CD8-positive, alpha-beta memory T cell (primary cell): ENCODE measurements at places on chromosomes 16 and 17. TPM values are rescaled to one million over a fixed set of nuclear protein-coding genes. Genes with fewer than 3 reads are reported as not detected.

Gene THAP11
- total RNA-seq = 55.1 TPM

- no peak for DNase-seq
These were observed 12.8 kb downstream of the CYTH1 start for GRCh38 chr17:78769196-78769773.

- DNase-seq = no peak
These were observed 365.4 kb downstream of the XYLT1 start for GRCh38 chr16:17105239-17105797.

GRCh38 chr17:81908793-81909192 is 2.4 kb downstream of the PCYT2 start:
- DNase-seq = no peak

GRCh38 chr17:79941088-79942010 is 94.3 kb downstream of the TBC1D16 start:
- no peak for DNase-seq

DNA sequence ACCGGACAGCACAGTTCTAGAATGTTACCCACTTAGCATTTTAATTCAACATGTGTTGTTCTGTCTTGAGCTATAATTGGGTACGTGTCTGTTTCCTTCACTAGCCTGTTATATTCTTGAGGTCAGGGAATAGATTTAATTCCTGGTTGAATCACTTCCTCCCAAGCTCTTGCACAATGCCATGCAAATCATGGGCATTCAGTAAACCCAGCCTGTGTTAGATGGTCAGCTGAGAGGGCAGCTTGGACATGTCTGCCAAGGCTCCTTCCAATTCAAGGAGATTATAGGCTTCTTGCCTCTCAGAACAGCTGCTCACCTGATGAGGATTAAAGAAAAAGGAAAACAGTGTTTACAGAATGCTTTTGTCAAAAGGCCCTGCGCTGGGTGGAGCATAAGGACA is 12.6 kb downstream of the C1QTNF1 start:
- no peak for DNase-seq

Gene PPY
- not detected for total RNA-seq

Gene CRYBA1
- total RNA-seq = not detected

Gene MEIOC
- total RNA-seq = 0.16 TPM

DNA sequence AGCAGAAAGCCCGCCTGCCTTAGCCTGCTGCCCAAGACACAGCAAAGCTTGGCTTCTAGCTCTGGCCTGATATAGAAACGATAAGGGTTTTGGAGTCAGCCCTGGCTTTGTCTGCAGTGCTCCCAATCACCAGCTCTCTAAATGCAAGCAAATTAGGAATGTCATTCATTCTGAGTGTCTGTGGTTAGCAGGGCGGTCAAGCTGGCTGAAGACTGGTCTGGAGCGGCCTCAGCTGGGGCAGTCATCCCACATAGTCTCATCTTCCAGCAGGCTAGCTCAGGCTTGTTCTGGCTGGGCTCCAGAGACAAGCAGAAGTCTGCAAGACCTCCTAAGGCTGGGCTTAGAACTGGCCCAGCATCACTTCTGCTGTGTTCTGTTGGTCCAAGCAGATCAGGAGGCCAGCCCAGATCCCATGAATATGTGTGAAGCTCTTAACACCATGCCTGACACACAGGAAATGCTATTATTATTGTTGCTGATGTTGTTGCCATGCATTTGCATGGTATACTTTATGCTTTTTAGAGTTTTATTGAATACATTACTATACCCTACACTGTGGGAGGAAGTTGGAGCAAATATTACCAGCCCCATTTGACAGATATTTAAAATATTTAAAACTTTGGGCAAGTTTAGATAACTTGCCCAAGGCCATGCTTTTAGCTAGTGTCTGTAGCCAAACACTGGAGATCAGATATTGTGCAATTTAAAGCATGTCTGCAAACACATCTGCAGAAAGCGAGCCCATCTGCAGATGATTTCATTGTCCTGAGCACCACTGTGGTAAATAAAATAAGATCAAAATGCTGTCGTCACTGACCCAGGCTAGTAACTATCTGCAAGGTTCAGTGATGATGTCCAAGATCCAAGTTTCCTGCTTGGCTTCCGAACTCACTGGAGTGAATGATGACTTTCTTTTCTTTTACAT is 24.8 kb downstream of the TMC7 start:
- no peak for DNase-seq

Gene NEUROD2
- not detected for total RNA-seq

- DNase-seq = no peak
These were observed 567 bp downstream of the SOX9 start for GRCh38 chr17:72121164-72122009.

Gene SDR42E2
- total RNA-seq = 0.11 TPM

DNA sequence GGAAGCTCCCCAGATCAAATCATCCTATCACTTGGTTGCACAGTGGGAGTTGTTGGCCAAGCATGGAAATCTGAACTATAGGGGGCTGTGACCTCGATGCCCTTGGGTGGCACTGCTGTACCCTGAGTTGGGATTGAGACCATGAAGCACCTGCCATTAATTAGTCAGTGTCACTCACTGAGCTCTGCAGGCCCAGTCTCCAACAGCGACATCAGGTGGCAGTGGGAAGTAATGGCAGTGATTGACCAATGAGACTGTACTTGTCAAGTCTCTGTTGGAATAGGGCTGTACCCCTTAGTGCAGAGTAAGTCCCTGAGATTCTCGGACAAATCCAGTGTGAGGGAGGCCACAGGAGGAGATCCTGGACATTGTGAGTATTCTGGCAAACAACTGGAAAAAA is 118.0 kb upstream of the RPL38 start:
- no peak for DNase-seq

DNA sequence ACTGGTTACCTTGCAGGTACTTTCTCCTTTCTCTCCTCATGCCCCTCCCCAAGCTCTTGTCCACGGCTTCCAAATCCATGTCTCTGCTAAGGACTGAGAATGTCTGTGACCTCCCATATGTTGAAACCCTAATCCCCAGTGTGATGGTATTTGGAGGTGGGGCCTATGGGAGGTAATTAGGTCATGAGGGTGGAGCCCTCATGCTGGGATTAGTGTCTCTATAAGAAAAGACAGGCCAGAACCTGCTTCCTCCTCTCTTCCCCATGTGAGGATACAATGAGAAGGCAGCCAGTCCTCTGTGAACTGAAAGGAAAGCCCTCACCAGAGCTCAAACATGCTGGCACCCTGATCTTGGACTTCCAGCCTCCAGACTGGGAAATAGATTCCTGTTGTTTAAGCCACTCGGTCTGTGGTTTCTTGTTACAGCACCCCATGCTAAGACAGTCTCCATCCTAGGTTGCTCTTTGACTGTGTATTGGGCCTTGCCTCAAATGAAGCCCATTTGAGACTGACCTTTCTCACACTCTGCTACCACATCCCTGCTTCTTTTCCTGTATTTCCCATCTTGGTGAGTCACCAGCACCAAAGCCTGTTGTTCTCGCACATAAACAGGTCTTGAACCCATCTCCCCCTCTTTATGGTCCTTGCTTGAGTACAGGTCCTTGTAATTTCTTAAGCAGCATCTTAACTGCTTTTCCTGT is 135.0 kb downstream of the CDK5R1 start:
- DNase-seq = no peak

GRCh38 chr17:56978441-56979090 is 635 bp downstream of the SCPEP1 start:
- no peak for DNase-seq

DNA sequence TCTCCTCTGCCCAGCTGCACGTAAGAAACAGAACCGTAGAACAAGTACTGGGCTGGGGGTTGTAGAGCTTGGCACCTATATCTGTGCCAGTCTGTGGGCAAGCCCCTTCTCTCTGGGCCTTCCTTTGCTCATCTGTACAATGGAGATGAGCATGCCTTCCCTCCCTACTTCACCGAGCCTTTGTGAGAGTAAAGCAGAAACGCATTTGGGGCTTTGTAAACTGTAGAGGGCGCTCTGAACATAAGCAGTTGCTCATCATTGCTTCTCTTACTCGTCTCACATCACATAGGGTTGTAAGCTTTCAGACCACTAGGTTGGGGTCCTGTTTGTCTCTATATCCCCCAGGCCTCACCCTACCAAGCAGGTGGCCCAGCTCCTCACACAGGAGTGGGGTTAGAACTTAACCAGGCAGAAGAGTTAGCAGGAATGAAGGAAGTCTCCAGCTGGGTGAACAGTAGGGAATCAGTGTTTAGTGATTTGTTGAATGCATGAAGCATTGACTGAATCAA is 15.1 kb downstream of the SAMD14 start:
- no peak for DNase-seq

Gene CA10
- total RNA-seq = 0.18 TPM

DNA sequence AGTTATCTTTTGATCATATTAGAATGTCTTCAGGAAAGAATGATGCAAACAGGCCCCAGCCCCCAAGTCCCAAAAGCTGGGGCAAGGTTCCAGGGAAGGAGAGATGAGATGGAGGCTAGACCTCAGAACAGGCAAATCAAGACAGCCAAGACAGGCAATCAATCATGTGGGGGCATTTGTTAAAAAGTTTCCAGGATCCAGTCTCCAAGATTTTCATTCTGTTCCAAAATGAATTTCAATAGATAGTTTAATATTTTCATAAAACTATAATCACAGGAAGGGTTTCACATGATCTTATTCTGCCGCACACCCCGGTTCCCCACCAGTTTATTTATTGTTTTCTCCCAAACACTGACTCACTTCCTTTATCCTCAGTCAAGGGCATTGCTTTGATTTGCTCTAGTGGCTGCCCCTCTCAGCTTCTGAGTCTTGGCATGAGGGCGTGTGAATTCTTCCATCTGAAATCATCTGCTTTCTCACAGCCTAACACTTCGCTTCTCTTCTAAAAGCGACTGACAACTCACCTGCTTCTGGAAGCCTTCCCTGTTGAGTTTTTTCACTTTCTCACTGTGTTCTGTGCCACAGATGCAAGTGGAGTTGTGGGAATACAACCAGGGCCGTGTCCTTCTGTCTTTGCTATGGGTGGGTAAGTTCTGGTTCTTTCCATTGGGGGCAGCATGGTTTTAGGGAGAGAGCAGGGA is 12.2 kb upstream of the TERF2 start:
- no peak for DNase-seq

- DNase-seq = no peak
These were observed 39.7 kb downstream of the ARHGAP17 start for GRCh38 chr16:24975428-24975889.

- DNase-seq = no peak
These were observed 1.9 kb upstream of the MAP3K14 start for GRCh38 chr17:45318561-45319230.

DNA sequence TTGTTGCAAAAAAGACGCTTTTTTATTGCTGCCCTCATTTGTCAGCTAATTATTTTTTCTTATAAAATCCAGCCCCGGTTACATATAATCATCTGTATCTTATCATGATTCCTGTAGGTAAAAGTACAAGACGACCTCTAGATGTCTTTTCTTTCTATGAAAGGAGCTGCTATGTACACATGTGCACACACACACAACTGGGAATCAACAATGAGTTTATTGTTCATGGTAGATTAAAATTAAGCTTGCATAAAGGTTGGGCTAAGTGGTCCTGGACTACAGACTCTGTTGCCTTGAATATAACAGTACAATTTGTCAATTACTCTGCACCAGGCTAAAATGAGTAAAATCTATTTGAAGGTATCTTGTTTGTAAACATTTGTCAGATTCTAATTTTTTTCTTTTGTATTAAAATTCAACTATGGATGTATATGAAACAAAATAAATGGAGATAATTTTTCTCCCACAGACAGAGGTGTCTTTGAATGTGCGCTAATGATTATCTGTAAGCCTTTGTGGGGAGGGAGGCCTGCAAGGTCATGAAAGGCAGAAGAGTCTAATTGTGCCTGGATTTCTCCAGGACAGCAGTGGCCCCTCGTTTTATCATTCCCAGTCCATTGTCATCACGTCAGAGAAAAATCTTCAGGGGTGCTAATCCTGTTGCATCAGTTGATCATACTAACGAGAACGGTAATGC is 13.4 kb downstream of the C17orf58 start:
- DNase-seq = no peak

Gene SLC38A8
- total RNA-seq = not detected

DNA sequence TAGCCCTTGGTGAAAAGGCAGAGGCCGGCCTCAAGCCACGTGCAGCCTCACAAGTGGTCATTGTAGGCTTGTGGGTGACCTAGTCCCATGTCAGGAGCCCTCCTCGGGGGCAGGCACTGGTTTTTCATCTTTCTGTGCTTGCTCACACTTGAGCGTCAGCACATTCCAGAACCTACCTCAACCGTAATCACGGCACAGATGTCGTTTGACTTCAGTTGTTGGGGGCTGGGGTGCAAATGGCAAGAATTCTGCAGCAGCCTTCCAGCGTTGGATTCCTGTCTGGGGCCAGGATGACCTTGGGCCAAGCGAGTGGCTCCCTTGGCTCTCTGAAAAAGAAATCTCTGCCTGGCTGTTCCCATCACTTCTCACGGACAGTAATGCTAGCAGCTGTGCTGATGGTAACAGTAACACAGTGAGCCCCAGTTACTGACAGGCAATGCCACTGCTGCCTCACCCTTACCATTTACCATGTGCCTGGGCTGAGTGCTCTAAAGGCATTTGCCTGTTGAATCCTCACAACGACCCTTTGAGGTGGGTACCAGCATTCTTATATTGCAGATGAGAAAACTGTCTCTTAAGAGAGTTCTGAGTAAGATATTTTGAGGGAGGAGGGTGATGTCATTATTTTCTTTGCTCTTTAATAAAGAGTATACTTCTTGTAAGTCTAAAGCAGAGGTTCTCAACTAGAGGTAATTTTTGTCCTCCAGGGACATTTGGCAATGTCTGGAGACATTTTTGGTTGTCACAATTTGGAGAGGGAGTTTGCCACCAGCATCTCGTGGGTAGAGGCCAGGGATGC is 46.5 kb downstream of the KSR1 start:
- no peak for DNase-seq

DNA sequence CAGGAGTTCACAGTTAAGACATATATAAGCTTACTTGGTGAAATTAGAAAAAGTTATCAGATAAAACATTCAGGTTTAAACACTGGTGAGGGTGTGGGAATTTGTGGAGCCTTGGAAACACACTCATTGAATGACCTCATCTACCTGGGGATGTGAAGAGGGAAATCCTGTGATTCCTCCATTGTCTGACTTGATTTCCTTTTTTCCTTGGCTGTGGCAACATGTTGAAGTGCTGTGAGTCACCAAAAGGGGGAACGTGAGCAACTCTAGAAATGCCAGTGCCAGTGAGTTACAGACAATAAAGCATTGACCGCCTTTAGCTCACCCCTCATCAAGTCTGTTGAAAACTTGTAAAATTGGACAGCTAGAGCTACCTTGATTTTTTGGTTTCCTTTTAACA is 1.8 kb downstream of the HMOX2 start:
- DNase-seq = no peak
